Mesenteric fat pad (tissue), 1 donor: ENCODE measurements at places on chromosomes 5 and 9.

GRCh38 chr5:35890021-35891020, 33.6 kb downstream of the IL7R start:
- no peak for DNase-seq

DNA sequence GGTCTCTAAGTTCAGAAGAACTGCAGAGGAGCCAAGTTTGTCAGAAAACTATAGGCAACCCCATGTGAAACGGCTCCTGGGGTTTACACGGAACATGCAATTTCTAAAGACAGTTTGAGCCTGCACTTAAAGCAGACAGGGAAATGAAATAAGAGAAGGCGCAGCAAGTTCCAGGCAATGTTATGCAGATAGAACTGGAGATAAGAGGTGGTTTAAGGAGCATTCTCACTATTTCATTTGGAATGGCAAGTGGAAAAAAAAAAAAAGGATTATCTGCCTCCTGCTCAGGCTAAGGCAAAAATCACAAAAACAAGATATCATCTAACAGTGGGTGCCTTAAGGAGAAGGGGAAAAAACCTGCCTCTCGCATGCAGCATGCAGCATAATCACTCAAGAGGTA, 2252.4 kb downstream of the MAT2B start:
- no peak for DNase-seq

- DNase-seq: no peak
Observed at GRCh38 chr9:38149647-38150046, 80.6 kb upstream of the SHB start.

- no peak for DNase-seq
Observed at GRCh38 chr5:77725616-77726015, 50.5 kb downstream of the TBCA start.

GRCh38 chr5:77305956-77306355, 95.5 kb downstream of the PDE8B start:
- DNase-seq: no peak

DNA sequence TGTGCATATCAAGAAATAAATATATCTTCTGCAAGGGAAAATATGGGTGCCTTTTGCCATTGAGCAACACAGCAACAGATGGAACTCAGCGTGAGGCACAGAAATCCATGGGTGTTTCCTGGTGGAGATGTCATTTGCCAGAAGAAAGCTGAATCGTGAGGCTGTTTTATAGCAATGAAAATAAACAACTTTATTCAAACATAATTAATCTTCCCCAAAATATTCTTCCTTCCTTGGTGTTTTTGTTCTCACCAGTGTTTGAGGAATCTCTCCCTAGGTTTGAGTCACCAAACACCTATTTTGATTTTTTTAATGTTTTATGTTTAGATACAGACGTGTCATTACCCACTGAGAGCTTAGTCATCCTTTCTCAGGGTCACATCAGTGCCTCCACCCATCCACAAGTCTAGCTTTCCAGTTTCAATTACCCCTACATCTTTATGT, 65.8 kb upstream of the PAPPA start:
- no peak for DNase-seq

DNA sequence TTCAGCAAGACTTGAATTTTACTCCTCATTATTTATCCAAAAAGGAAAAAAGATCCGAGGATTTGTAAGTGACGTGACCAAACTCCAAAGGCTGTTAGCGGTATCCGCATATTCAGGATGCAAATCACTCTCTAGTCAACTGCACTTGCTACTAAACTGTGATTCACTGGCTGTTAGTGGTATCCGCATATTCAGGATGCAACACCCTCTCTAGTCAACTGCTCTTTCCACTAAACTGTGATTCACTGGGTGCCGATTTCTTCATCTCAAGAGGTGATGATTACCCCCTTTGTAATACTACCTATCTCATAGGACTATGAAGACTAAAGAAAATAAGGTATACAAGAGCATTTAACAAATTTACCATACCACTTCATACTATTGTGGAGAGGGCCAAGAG, 5.7 kb downstream of the MAPKAP1 start:
- DNase-seq: no peak

DNA sequence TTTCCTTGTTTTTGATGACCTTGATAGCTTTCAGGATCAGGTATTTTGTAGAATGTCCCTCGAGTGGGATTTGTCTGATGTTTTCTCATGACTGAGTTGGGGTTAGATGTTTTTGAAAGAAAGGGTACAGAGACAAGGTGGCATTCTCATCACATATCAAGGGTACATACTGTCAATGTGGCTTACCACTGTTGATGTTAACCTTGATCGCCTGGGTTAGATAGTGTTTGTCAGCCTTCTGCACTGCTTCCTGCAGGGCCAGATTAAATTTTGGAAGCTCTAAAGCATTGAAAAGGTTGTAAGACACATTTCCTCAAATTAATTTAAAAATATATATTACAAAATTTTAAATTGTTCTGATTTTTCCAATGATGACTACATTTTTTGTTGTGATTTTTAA, 287.4 kb upstream of the ACTBL2 start:
- DNase-seq: no peak

GRCh38 chr5:68214482-68215207, 911 bp upstream of the PIK3R1 start:
- no peak for DNase-seq

DNA sequence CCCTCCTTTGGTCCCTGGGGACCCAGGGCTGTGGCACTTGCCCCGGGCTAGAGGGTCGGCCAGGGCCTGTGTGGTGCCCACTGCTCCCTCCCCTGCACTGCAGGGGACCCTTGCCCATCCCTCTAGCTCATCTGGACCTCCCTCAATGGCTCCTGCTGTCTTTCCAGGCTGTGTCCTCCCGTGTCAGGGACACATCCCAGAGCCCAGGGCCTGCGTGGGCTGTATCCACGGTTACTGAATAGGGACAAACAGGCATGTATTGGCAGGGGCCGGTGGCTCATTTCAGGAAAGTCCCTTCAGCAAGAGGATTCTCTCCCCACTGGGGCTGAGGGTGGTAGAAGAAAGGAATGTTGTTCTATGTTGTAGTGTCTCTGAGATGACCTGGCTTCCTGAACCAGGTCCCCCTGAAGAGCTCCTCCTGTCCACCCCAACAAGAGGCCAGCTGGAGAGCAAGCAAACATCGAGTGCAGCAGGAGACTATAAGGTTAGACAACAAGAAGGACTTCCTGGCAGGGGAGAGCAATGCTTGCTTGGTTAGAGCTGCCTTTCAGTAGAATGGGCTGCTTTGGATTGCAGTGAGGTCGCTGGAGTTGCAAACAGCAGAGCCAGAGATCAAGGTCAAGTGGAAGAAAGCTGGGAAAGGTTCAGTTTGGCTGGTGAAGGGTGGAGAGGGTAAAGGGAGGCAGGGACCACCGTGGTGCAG, 1.0 kb upstream of the CRB2 start:
- DNase-seq: no peak

DNA sequence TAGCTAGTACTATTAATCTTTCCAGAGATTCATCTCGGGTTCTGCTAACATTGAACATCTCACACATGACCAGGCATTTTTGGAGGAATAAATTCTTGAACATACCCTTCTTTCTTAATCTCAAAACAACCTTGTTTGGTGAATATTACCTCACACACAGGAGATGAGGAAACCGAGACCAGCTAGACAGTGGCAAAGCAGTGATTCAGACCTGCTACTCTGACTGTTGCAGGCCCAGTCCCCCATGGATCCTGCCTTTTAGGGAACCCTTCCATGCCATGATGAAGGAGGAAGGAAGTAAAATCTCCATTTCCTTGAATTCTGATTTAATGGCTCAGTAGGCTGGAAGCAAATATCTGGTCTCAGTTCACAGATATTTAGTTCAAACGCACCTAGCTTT, 2.6 kb downstream of the PCSK5 start:
- DNase-seq: no peak

DNA sequence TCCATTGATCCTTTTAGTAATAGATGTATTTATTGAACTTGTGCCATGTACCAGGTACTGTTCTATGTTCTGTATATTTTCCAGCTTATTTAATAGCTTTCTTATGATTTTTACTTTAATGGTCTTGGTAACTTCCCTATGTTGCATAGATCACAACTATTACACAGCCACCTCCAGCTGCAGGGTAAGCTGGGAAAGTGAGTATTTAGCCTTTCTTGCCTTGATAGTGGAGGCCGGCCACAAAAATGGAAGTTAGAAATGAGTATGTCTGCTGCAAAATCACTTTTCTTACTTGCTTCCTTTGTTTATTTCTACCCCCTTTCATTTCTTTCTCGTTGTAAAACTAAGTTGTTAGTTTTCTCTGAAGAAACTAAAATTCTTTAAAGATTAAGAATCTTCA, 43.1 kb upstream of the ANKDD1B start:
- DNase-seq: no peak

- no peak for DNase-seq
Observed at GRCh38 chr5:856531-857425, 6.0 kb upstream of the ZDHHC11 start.

GRCh38 chr5:157469687-157470086, 9.7 kb downstream of the NIPAL4 start:
- DNase-seq: no peak

GRCh38 chr5:10621832-10622231, 58.0 kb downstream of the ANKRD33B start:
- DNase-seq: no peak

DNA sequence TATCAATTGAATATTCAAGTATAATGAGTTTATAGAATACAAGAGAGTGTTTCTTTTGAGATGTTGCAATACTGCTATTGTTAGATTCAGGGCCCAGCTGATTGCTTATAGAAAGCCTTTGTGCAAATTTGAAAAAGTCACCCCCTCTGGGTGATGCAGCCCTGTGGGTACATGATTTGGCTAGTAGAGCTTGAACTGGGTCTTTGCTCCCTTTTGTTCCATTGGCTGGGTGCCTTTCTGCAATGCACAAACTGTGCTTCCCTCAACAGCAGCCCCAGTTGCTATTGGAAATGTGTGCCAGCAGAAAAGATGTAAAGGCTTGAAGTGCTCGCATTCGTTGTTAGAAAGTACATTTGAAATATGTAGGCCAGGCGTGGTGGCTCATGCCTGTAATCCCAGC, 61.8 kb upstream of the CEMIP2 start:
- DNase-seq: no peak

DNA sequence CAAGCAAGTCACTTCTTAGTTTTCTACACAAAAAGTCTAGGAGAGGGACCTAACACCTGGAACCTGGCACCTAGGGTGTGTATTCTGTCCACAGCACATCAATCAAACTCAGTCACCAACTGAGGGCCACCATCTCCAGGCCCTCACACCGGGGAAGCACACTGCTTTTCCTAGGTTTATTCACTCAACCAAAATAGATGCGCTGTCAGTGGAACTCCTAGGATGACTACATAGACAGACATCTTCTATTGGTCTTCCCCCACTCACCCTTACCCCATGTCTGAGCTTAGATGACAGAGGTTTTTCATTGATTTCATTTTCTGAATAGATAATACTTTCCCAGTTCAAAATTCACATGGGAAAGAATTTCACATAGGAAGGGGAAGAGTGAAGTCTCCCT, 59.2 kb downstream of the RNF130 start:
- no peak for DNase-seq

DNA sequence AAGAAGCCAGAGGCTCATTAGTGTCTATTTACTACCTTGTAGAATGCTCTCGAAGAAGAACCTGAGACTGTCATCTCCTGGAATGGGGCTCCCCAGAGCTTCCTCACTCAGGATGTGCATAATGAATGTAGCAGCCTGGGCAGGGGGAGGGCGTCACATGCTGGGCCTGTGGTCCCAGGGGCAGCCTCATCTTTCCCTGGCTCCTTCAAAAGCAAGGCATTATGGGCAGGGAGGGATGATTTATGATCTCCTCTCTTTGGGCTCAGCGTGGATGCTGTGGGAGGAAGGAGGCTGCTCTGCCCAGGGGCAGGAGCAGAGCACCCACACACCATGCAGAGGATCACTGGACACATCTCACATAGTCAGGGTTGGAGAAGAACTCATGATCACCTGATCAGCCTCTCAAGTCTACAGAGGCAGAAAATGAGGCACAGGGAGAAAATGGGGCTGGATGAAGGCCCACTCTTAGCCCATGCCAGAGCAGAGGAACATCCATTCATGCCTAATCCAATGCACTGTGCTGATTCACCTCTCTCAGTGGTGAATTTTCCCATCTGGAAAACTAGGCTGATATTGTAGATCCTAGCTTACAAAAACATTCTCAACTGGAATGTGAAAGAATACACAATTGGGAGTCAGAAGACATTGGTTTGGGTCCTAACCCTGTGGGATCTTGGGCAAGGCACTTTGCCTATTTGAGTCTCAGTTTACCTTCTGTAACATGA, 173.7 kb downstream of the CARTPT start:
- no peak for DNase-seq

DNA sequence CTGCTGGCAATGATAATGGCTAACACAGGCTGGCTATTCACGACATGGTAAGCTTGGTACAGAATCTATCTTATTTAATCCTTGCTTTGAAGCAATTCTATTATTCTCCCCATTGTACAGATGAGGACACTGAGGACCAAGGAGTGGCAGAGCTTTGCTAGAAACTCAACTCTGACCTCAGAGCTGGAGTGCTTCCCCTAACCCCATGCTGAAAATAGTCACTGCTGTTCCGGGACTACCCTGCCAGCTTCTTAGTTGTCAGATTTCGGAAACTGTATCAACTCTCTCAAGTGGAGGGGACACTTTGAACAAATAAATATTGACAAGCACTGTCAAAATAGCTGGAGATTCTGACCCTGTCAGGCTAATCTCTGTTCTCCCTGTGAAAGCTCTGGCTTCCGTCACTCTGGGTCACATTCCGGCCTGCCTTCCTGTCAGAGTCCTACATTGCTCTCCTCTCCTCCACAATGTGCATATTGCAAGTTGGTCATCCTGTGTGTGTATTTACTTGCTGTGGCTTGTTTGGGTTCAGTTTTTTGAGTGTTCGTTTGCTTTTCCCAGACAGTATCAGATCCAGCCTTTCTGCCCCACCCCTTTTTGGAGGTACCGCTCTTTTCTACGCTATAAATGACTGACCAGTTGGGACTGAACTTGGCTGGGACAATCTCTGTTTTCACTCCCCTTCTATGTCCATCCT, 134.3 kb upstream of the MAP1B start:
- DNase-seq: no peak

DNA sequence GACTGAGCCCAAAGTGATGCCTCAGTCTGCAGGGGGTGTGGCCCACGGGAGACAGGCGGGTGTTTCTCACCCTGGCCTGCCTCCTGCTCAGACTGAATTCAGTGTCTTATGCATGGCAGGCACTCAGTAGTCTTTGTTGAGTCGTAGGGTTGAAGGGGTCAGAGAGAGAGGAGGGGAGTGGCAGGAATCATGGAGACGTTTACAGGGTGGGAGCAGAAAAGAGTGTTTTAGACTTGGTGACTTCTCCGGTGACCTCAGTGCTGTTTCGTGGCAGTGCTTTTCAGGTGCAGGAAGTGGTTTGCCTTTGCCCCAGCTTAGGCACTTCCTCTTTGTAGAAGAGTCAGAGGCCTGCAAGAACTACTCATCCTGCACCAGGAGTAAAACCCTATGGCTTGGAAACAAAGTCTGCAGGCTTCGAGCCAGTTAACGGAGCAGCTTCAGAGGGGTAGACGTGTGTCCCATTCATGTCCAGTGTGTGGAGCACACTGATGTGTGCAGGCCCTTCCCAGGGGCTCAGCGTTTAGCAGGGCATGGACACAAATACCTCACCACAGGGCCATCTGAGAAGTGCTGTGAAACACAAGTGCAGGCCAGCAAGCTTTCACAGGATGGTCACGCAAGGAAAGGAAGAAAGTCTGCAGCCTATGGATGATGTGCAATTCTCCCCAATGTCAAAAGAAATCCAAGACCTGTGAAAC, 24.5 kb upstream of the SEMA4D start:
- no peak for DNase-seq
